ENCODE measurements at places on chromosomes 7 and 10.
A peak's percentile ranks its signal among the peaks of the same experiment; 100 is the strongest.

GRCh38 chr7:91043924-91044645, 220.1 kb upstream of the FZD1 start:
- no peak for DNase-seq

DNA sequence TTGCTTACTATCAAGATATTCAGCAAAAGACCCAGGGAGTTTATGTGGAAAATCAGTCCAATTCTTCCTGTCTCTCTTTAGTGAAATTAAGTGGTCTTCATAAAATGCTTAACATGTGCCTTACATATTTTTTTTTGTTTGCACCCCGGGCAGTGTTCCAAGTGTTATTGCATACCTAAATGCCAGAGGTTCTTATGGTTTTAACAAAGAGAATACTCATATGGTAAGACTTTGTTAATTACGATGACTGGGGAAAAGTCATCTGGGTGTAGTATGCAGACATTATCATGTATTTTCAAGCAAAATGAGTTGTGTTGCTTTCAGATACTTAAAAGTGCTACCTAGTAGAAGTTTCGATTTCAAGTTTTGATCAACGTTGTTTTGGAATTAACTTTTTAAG, 82.6 kb downstream of the PRKG1 start:
- no peak for DNase-seq

GRCh38 chr10:78829565-78829964, 239.2 kb upstream of the ZMIZ1 start:
- no peak for DNase-seq

GRCh38 chr7:89680161-89680560, 474.1 kb upstream of the STEAP1 start:
- no peak for DNase-seq

DNA sequence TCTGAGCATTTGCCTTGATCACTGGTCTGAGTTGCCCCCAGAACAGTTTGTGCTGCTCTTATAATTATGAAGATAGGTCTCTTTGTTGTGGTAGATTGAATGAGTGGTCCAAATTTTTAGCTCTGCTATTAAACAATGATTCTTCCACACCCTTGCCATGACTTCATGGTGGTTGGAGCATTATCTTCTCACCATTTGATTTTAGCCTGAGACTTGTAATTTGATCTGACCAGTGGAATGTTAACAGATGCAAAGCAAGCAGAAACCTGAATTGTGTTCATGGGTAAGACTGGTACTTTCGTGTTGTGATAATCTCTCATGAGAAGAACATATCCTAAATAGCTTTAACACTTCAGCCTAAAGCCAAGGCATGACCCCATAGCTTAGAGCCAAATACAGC, 139.1 kb downstream of the TFPI2 start:
- DNase-seq = no peak

DNA sequence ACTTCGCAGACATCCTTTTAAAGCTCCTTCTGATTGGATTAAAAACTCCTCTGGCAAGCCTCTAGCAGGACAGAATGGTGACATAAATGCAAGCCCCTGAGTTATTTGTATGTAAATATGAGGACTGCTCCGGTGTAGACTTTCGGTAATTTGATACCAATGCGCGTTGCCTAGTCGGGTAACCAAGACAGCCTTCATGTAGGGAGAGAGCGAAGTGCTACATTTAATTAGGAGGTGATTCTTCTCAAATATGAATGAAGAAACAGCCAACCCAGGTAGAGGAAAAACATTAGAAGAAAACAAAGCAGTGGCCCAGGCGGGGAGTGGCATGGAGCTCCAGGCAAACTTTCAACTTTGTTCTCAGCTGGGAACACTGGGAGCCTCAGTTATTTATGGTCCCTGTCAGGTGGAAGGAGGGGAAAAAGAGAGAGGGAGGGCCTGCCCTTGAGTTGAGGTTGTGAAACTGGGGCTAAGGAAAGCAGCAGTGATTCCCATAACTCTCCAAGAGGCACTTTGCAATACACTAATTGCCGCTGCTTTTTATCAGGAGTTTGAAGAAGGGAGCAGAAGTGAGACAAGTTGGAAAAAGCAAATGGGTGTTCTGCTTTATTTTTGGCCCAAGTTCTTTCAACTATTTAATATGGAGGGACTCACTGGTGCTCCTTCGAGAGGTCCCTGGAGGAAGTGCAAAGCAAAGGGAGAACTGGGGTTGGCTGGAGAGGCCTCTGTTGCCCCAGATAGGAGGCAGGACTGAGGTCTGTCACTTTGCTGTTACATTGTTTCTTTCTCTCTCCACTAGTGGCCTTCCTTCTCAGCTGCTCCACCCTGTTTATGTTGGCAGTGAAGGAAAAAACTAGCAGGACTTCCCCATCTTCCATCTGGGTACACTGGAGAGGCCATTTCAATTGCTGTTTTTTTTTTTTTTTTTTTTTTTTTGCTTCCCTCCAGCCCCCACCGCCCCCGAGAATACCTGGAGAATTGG, 234.6 kb upstream of the CCDC6 start:
- DNase-seq = peak; percentile 86

- DNase-seq = no peak
Observed at GRCh38 chr10:93478873-93479272, 3.3 kb downstream of the MYOF start.
